ENCODE measurements at places on chromosomes 6 and 20.

GRCh38 chr6:30819297-30819917 lies 64.9 kb upstream of the DDR1 start:
- peak; percentile 51 for DNase-seq

DNA sequence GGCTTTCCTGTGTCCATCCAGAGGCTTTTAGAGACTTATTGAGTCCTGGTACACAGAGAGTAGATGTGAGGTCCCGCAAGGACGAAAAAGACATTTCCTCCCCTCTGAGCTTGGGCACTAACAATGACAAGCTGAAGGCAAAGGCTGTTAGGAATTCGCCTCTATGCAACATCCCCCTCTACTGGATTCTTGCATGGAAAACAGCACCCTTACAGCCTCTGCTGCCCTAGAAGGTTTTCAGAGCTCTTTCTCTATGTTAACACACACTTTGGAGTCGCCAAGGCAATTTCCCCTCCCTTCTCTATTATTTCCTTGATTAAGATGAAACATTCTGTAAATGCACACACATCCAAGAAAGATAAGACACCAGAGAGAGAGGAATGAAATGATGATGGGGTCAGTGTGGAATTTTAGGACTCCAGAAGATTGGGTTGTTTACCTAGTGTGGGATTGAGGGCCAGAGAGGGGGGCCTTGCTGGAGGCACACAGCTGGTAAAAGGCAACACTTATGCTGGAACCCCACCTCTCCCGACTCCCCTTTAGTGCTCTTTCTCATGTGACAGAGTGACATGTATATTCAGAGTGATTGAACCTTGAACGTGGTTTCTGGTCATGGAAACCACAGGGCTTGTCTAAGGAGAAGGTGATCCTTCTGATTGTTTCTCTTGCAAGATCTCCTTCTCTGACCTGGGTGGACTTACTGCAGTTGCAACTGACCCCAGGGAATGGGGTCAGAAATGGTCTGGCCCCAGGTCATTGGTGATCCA lies 300.7 kb downstream of the CLIC5 start:
- peak; percentile 14 for DNase-seq

GRCh38 chr20:19609642-19610223 lies 148.3 kb upstream of the RIN2 start:
- DNase-seq: no peak

DNA sequence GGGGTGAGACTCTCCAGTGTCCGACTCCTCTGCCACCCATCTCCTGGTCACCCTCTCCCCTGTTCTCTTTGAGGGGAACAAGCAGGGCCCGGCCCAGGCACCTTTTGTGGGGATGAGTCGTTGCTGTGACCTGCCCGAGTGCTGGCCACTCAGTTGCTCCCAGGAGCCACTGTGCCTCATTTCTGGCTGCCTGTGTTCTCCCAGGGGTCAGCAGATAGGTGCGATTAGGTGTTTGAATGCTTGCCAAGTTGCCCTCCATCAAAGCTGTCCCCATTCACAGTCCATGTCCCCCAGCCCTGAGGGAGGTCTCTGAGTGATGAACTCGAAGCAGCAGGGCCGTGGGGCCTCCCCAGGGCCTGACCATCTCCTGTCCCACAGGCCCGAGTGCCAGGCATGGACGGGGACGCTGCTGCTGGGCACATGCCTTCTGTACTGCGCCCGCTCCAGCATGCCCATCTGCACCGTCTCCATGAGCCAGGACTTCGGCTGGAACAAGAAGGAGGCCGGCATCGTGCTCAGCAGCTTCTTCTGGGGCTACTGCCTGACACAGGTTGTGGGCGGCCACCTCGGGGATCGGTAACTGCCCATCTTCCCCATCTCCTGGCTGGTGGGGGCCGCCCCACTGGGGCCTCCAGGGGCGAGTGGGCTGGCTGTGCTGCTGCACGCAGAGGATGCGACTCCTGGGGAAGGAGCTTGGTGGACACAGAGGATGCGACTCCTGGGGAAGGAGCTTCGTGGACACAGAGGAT lies 4.1 kb downstream of the SLC17A9 start:
- DNase-seq: no peak

- DNase-seq: peak; percentile 46
Measured at GRCh38 chr20:36465109-36466080, 75.9 kb upstream of the MYL9 start.

DNA sequence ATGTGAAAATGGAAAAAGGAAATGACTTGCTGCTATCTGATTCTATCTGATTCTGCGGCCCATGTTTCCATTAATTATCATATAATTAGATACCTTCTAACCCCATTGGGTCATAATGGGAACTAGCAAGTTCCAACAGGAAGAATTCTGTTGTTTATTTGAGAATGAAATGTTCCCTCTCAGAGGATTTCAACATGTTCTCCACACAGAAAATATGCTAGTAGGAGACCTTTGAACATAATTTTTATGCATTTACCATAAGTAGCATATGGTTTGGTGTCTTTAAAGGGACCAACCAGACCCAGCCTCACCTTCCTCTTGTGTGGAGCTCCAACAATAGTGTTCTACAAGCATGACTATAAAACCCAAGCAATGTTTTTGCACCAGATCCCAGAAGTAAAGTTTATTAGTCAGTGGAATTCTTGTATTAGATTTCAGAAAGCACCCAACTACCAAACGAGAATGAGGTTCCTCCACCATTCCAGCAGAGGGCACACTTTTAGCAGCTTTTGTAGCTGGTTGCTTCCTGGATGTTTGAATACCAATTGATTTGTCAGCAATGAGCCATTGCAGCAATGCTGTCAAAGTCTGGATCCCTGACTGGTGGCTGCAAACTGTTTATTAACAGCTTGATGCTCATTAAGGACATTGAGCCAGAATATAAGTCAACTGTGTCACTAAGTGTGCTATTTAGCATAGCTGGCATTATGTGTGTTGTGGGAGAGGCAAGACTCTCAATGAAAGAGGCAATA lies 143.6 kb upstream of the GJE1 start:
- DNase-seq: peak; percentile 2

DNA sequence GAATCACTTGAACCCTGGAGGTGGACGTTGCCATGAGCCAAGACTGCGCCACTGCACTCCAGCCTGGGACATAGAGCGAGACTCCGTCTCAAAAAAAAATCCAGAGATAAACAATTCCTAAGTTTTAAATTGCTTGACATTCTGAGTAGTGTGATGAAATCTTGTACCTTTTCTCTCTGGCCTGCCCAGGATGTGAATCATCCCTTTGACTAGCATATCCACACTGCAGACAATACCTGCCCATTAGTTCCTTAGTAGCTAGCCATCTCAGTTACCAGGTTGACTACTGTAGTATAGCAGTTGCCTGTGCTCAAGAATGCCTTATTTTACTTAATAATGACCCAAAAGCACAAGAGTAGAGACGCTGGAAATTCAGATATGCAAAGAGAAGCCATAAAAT lies 2.8 kb downstream of the ZFP57 start:
- DNase-seq: peak; percentile 7

DNA sequence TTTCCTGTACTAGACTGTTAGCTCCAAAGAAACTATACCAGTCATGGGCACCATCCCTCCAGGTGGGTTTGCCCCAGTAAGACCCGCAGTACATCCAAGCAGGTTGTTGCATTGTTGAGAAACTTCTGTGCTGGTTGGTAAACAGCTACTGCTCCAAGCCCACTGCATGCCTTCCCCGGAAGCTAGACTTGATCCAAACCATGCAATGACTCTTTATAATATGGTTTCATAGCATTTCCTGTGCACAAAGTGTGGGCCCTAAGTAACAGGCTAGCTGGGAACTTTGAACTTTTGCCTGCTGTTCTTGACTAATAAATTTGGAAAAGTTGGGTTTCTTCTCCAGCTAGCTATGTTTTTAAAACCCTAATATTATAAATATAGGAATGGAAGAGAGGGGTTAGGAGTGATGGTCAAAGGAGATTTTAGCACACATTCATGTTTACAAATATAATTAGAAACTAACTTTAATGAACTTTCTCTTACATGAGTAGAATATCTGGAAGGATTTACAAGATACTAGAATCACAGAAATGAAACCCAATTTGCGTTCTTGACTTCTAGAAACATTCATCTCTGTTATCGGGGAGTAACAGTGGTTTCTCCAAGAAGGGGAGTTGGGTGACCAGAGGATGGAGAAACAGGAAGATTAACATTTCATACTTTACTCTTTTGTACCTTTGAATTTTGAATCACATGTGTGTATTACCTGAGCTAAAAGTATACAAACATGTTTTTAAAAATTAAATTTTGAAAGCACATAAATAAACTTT lies 51.7 kb downstream of the GFOD1 start:
- DNase-seq: no peak

- DNase-seq: peak; percentile 25
Measured at GRCh38 chr20:33681728-33682353, 4.3 kb downstream of the E2F1 start.

- DNase-seq: no peak
Measured at GRCh38 chr20:47456041-47456537, 45.6 kb upstream of the NCOA3 start.

DNA sequence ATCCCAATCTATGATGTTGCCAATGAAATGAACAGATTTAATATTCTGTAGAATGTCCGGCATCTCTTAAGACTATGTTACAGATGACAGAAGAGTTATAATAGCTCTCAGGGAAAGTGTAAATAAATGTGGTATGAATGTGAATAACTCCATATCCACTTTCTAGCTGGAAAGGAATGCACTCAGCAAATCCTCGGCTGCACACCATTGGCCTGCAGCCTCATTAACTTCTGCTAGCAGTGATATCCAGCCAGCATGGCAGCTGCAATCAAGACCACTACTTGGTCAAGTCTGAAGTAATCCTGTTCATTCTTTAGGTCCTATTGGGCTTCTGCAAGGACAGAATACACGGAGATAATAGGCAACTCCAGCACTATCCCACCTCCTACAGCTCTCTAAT lies 17.3 kb upstream of the MICA start:
- DNase-seq: no peak

DNA sequence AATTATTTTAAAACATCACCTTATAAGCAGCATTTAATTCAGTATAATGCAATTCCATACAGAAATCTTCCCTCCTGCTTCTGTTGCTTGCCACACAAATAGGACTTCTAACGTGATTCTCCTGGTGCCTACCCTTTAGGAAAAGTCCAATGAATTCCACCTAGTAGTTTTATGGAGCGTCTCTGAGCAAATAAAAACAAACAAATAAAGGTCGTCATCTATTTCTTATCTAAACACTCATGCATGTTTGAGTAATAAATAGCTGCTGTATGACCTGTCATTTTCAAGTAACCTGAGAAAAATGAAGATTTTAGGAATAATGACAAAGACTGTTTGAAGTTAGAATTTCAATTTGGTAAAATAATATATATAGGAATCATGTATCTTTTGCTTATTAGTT lies 102.7 kb downstream of the BMP5 start:
- DNase-seq: no peak

GRCh38 chr6:39785281-39785680 lies 6.9 kb upstream of the DAAM2 start:
- DNase-seq: no peak

DNA sequence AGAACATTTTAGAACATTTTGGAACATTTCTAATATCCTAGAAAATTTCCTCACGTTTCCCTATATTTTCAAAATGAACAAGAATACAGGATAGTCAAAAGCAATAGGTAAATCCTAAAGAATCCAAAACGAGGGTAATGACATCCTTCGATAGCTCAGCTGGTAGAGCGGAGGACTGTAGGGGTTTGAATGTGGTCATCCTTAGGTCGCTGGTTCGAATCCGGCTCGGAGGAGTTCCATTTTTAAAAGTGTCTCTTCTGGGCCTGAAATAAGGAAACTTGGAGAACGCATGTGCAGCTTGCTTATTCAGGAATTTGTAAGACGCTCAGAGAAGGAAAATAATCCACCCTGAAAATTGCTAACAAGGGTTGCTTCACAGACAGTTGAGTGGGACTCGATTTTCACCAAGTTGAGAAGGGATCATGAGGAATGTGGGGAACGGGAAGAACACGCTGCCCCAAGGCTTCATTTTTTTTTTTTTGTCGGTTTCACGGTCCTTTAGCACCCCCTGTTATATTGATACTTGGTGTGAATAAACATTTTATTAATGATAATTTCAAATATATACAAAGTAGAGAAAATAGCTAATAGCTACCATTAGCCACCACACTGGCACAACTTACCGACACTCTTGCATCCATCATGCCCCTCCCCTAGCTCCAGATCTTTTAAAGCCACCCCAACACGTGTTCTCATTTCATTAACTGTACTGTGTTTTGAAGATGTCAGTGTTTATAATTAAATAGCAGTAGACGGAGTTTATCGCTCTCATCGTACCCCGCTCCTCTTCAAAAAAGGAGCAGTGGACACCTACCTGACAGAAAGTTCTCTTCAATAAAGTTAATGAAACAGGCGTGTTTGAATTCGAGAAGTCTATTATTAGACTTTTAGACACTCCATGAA lies 1.8 kb upstream of the ABT1 start:
- DNase-seq: no peak

- no peak for DNase-seq
Measured at GRCh38 chr6:551829-552350, 105.0 kb downstream of the HUS1B start.

DNA sequence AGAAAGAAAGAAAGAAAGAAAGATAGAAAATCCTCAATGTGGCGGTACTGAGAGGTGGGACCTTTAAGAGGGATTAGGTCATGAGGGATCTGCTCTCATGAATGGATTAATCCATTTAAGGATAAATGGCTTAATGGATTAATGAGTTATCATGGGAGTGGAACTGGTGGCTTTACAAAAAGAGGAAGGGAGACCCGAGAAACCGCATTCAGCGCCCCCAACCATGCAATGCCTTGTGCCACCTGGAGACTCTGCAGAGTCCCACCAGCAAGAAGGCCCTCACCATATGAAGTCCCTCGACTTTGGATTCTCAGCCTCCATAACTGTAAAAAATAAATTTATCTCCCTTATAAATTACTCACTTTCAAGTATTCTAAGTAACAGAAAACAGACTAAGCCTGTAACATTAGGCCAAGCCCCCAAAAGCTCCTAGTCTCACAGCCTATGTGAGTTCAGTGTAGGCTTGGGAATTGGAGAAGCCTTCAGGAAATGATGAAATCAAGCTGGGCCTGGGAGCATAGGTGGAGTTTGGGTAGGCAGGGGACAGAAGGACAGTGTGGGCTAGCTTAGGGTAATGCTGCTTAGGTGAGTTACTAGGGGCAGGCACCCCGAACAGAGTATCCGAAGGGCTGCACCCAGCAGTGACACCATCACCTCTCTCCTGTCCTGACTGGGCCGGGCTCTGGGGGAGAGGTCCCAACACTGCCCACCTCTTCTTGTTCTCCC lies 36.2 kb upstream of the RNF24 start:
- DNase-seq: no peak

GRCh38 chr6:44906761-44907160 lies 421.4 kb upstream of the RUNX2 start:
- DNase-seq: no peak

DNA sequence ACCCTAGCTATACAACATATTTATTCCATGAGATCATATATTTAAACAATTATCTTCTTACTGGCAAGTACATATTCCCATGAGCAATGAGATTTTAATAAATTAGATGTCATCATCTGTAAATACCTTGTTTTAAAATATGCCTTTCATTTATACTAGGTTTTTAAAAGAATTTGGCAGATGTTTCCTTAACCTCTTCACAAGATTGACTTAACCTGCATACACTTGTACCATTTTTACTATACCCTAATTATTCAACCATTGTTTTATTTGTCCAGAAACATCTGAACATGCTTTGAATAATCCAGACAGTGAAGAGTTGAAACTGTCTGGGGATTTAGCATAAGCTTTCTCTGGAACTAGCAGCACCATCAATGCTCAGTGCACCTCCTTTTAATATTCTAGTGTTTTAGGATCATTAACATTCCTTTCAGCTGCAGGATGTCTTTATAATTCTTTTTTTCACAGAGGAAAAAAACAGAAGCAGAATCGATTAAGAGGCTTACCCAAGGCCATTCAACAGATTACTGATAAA lies 188.0 kb upstream of the TENT5A start:
- DNase-seq: no peak

All from NK-92 treated with Interleukin-12 subunit alpha and Interleukin-12 subunit beta, amount 100 ng/mL, for 24 hours (cell line).